ENCODE measurements at places on chromosomes 3 and 15.

- DNase-seq = peak; percentile 8
Observed at GRCh38 chr15:56042982-56043980, 49.9 kb upstream of the NEDD4 start.

DNA sequence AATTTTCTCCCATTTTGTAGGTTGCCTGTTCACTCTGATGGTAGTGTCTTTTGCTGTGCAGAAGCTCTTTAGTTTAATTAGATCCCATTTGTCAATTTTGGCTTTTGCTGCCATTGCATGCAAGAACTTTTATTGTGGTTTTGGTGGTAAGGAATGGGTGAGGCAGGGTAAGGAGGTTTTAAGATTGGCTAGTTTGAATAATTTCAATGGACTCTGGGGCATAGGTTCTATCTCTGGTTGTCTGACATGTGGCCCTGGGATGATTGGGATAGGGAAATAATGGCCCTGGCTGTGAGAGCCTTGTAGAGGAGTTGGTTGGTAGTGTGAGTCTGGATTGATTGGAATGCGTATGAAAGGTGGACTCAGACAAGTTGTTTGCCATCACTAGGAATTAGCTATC, 38.0 kb downstream of the SEC22A start:
- no peak for DNase-seq

DNA sequence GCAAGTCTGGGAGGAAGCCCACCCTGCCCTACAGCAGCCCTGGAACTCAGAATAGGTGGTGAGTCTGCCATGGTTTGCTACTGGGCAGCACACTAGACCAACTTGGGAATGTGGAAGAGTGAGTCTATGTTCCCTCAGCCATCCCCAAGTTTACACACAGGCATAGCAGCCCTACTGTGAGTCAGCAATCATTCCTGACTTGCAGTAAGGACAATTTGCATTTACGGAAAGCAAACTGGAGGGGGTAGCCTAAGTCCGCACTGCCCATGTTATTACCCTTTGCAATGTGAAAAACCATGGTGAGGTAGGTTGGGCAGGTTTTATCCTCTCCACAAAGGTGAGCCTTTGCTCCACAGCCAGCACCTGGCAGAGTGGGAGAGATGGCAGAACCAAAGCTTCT, 4.6 kb downstream of the TCTA start:
- no peak for DNase-seq

DNA sequence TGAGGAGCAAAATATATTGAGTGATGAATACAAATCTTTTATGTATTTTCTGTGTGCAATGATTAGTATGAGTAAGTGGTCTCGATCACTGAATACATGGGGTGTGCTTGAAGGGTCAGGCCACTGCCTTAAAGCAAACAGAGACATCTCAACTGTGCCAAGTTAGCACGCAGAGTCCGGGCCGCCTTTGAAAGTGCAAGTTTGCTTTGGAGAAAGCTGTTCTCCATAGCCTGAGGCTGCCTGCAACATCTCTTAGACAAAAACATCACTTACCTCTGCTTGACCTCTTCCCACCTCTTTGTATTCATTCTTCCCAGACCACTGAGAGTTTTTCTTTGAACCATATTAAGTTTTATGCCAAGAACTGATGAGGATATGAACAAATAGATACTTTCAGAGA, 267.0 kb downstream of the ZBTB20 start:
- DNase-seq = no peak

- no peak for DNase-seq
Observed at GRCh38 chr3:83877910-83878309, 1080.9 kb upstream of the CADM2 start.

- peak; percentile 46 for DNase-seq
Observed at GRCh38 chr3:60064210-60065178, 1014.7 kb upstream of the CFAP20DC start.

- DNase-seq = no peak
Observed at GRCh38 chr15:41848631-41849030, 10.0 kb downstream of the PLA2G4B start.

DNA sequence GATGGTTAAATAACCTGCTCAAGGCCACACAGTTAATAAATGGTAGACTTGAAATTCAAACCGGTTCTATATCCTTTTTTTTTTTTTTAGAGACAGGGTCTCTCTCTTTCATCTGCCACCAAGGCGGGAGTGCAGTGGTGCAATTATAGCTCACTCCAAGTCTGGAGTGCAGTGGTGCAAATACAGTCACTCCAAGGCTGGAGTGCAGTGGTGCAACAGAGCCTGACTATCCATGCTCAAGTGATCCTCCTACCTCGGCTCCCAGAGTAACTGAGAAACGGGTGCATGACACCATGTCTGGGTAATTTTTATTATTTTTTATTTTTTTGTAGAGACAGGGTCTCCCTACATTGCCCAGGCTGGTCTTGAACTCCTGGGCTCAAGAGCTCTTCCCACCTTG, 23.4 kb downstream of the DPP8 start:
- DNase-seq = no peak

DNA sequence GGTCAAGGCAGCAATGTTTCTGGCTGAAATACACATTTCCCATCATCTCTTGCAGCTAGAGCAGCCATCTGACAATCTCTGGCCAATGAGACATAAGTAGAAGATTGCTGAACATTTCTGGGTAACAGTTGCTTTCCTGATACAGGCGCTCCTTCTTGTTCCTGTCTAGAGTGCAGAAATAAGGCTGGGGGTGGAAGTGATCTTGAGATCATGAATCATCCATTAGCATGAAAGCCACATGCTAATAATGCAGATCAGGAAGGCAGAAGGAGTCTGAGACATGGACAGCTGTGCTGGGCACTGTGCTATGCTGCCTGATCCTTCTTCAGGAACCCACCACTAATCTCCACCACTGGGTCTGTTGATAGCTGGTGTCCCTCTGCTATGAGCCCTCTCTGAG, 14.8 kb upstream of the TMEM108 start:
- DNase-seq = no peak

- DNase-seq = no peak
Observed at GRCh38 chr3:107116251-107116650, 261.0 kb upstream of the CCDC54 start.

DNA sequence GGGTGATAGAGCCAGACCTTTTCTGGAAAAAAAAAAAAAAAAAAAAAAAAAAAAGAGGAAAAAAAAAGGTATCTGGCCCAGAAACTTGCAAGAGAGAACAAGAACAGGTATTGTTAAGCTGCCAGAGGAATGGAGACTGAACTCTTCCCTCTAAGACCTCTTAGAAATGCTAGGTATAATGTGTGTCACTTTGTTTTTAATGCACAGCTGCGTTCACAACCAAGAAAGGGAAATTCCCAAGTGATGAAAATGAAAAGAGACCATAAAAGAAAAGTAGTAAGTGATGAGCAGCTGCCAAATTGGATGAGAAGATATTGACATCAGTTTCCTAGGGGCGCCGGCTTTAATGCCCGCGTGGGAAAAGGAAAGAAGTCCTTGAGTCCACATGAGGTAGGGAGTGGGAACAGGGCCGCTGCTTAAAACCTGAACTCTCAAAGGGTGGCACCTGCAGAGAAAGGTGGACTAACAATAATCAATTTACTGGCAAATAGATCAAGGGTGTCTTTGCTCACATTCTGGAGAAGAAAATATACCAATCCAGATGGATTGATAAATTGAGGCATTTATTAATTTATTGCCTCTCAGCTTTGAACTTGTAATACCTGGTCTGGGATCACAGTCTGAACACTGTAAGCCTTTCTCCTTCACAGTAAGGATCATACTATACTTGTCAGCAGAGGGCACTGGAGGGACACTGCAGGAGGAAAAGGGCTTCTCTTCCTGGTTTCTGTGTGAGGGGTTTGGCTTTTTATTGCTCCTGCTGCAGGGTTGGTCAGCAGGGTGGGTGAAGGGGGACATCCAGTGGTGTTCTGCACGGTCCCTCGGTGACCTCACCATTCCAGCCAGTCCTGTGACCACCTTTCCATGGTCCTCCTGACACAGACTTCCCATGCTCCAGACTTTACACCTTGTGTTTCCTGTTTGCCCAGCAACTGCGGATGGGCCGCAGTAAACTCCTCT, 131.6 kb downstream of the AQP9 start:
- peak; percentile 25 for DNase-seq

GRCh38 chr3:136804813-136805212, 14.1 kb upstream of the SLC35G2 start:
- DNase-seq = no peak

GRCh38 chr15:85539491-85539890, 159.1 kb downstream of the AKAP13 start:
- no peak for DNase-seq

- no peak for DNase-seq
Observed at GRCh38 chr3:45536316-45536715, 58.2 kb upstream of the LIMD1 start.

GRCh38 chr15:71559098-71559497, 251.3 kb upstream of the NR2E3 start:
- no peak for DNase-seq

DNA sequence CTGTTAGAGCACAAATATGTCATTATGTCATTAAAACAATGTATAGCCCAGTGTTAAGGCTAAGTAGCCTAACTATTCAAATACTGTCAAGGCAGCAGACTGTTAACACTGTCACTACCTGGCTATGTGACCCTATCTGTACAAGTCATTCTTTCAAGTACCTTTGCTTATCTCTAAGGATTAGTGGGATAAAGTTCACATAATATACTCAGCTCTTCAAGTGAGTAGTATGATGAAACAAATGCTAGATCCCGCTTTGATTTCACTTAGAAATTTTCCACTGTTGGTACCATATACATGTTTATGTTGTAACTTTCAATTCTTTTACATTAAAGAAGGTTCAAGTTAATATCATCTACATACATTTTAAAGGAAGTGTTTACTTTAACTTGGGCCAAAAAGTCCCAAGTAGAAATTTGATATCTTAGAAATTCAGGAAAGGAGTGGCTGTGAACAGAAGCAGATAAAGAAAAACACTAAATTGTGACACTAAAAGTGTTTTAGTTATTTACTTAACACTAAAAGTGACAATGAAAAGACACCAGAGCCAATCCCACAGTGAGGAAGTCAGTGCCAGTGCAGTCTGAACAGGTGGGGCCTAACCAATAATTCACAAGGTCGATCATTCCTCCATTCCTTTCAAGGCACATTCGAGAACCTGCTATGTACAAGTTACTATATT, 4.8 kb upstream of the RFX7 start:
- DNase-seq = no peak

- no peak for DNase-seq
Observed at GRCh38 chr3:61233746-61234145, 17.5 kb downstream of the FHIT start.

- DNase-seq = no peak
Observed at GRCh38 chr3:171348121-171348520, 112.1 kb downstream of the TNIK start.

GRCh38 chr3:123485551-123485950, 36.7 kb upstream of the ADCY5 start:
- no peak for DNase-seq

GRCh38 chr15:100919481-100920405, 586 bp downstream of the LRRK1 start:
- no peak for DNase-seq

DNA sequence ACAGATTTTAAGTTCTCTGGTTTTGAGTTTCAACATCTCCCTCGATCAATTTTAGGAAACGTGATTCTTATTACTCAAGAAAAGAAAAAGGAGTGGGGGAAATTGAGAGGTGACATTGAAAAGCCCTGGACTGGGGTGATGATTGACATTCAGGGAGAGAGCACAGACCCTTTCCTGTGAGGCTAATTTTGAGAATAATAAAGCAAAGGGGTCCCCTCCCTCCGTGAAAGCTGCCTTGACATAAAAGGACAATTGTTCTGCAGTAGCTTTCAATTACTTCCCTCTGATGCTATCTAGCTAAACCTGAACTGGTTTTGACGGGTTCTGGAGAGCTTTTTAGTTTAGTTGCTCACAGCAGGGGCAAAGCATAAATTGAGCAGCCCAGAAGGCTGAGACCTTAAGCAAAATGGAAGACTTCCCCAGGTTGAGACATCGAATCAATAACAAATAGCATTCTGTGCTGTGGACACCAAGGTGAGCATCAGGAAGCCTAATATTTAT, 14.4 kb upstream of the CMTM8 start:
- no peak for DNase-seq

- DNase-seq = no peak
Observed at GRCh38 chr15:60673166-60673565, 194.2 kb upstream of the ICE2 start.

- no peak for DNase-seq
Observed at GRCh38 chr3:149969110-149969939, 1.4 kb downstream of the PFN2 start.

GRCh38 chr3:55964491-55964985, 477.4 kb upstream of the WNT5A start:
- no peak for DNase-seq

- DNase-seq = no peak
Observed at GRCh38 chr15:60369696-60370095, 28.1 kb downstream of the ANXA2 start.

DNA sequence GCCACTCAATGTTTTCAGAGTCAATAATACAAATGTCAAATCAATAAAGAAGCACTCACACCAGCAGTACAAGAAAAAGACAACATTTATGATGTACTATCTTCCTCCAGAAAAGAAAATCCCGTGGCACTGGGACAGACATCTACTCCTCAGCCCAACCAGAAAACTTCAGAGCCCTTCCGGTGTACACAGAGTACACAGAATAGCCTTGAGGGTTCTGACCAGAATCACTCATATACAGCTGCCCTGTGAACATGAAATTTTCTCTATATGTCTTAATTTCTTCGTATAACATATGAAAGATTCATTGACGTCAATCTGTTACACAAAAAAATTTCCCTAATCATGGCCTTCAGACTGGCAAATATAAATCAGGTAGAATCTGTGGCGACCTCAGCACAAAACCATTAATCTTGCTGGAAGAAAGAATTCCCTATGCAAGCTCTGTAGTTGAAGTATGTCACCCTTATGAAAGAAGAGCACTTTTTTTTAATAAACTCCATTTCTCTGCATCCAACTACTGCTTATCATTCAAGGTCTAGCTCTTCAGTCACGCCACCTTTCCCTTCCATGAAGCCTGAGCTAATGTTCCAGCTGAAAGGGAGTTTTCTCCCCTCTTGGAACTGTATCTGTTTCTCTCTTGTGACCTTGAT, 53.8 kb upstream of the PLAAT1 start:
- no peak for DNase-seq

GRCh38 chr15:94749811-94750617, 518.7 kb downstream of the MCTP2 start:
- DNase-seq = no peak

GRCh38 chr3:11734-12133, 184.8 kb upstream of the CHL1 start:
- DNase-seq = peak; percentile 4

DNA sequence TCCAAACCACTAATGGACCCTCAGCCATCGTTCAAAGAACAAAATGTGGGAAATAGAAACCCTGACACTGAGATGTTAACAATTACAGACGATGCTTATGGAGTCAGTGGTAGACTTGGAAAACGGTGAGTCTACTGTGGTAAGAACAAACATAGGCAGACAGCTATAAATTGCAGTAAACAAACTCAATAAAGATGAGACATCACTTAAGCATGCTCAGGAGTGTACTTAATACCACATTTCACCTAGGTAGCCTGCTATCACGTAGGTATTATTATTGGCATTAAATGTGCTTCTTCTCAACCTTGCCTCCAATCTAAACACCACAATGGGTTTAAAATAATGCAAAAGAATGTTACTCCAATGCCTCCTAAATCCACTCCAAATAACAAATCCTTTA, 2.5 kb downstream of the OSBPL10 start:
- DNase-seq = no peak
